ENCODE measurements at places on chromosomes 2 and 18.
A peak's percentile ranks its signal among the peaks of the same experiment; 100 is the strongest.

DNA sequence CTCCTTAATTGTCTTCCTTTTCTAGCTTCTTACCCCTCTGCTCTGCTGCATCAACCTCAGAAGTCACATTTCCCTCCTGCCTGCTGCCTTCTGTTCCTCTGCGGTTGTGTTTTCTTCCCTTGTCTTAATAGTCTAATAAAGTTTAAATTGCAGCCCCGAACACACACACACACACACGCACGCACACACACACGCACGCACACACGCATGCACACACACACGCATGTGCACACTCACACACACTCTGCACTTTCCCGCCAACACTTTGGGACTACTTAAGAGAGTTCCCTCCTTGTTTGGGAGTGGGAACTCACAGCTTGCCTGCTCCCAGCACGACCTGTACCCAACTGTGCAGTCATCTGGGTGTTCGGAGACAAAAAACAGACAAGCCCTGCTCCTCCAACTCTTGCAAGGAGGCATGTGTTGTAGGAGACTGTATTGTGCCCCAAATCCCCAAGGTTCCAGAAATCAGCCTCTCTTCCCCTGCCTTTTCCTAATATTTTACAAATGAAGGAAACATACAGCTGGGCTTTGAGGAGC is 99.1 kb downstream of the SETBP1 start:
- no peak for DNase-seq

DNA sequence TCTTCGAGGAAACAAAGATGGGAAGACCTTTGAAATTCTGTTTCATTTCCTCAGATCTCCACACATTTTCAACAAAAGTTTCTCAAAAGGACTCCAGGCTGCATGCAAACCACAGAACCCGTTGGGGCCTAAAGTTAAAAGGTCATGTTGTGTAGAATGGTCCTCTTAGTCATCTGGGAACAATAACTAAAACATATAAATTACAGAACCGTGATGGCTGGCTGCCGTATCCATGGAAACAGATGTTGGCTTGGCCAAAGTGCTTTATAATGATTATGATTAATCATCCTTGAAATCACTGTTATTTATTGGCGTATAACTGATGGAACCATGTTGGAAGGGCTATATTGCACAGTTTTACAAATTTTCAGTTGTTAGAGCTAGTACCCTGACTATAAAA is 182.8 kb upstream of the CRIM1 start:
- DNase-seq: no peak

DNA sequence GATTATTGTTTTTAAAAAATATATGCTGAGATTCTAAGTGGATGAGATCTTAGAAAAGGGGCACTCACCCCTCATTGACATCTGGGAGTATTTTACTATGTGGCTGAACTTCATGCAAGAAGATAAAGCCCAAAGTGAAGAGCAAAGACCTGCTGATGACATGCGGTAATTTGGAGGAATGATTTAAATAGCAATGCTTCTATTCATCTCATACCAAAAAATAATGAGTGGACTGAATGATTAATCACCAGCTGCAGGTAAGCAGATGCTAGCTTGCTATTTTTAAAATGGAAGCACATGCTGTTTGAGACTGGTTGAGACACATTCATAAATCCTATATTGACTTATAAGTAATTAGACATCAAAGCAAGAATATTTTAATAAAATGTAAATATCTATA is 12.7 kb upstream of the CDK15 start:
- DNase-seq: no peak

GRCh38 chr2:240344904-240345303 is 90.6 kb upstream of the GPC1 start:
- DNase-seq: no peak

GRCh38 chr2:71713581-71714580 is 260.5 kb downstream of the DYSF start:
- DNase-seq: no peak

GRCh38 chr18:79934311-79935097 is 16.9 kb downstream of the SLC66A2 start:
- no peak for DNase-seq

DNA sequence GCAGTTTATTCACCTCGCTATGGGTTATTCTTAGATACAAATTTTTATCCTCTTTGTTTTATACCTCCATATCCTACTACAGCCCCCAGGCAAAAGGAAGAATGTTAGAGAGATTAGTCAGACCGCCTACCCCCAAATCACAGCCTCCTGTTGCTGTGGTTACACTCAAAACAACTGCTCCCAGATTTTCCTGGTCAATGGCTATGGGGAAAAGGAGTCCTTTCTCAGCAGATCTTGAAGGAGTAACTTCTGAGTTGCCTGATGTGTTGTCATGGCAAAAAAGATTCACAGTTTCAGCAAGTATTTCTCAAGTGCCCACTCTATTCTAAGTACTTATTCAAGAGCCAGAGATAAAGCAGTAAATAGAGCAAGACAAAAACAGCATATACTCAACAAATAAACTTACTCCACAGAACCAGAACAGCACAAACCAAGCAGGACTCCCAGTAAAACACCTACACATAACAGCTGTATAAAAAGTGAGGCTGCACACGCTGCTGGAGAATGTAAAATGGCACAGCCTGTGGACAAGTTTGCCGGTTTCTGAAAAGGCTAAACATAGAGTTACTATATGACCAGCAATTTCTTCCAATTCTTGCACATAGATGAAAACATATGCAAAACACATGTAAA is 104.8 kb downstream of the NOL10 start:
- DNase-seq: no peak

DNA sequence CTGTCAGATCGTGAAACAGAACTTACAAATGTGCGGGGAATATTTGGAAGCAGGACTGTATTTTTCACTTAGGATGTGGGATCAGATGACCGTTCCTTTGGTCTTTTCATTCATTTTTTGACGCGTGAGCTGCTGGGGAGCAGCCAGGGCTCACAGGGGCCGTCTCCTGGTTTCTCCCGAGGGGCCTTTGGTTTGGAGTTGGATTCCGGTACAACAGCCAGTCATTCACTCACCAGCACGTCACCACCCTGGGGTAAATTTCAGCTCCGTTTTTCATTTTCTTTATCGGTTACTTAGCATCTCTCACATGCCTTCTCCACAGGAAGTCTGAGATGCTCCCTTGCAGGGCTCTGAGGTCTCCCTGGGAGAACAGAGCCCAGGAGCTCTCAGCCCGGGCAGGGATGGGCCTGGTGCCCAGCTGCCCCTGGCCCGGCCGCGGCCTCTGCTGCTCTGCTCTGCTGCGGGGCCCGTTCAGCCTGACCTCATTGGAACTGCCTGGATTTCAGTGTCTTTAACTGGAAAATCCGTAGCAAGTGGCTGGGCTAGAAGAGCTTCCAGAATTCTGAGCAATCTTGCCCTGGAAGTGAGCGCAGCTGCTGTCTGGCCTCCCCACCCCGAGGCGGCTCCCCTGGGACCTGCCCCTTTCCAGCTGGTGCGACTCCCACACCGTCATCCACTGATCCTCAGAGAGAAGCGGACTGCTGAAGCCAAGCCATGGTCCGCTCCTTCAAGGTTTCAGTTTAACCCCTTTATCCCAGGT is 335.6 kb downstream of the EIPR1 start:
- no peak for DNase-seq

DNA sequence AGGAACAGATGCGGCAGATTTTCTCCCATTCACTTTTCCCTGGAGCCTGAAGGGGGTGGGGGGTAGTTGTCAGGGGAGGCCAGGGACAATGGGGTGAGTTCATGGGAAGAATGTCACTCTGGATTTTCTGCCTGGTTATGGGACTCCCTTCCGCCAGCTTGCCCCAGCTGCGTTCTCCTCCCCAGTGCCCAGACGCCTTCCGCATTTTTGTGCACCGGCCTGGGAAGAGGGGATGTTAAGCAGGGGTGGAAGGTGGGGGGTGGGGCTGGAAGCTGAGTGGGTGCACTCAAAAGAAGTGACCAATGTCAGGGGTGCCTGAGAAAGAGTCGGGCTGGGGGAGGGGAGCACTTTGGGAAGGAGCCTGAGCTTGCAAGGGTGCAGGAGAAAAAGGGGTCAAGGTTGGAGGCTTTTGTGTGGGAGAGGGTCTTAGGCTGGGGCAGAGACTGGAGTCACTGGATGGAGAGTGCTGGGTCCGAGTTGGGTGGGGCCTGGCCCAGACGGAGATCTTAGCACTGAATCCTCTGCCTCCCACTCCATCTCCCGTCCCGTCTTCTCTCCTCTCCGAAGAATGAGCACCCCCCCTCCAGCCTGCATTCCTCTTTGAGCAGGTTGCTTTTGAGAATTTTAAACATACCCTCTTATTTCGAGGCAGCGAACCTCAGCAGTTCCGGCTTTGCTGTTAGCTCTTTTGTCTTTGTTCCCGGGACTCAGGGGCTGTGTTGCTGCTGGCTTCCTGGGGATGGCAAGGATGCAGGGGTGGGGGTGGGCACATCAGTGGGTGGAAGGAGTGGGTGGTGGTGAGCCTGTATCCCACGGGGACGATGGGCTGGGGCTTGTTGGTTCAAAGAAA is 2.7 kb downstream of the IGFBP2 start:
- no peak for DNase-seq

- DNase-seq: no peak
Measured at GRCh38 chr2:203623096-203623495, 83.3 kb upstream of the CD28 start.

- no peak for DNase-seq
Measured at GRCh38 chr2:78817430-78817829, 208.1 kb upstream of the REG3G start.

- peak; percentile 57 for DNase-seq
Measured at GRCh38 chr2:86038291-86039081, 67.2 kb downstream of the POLR1A start.

DNA sequence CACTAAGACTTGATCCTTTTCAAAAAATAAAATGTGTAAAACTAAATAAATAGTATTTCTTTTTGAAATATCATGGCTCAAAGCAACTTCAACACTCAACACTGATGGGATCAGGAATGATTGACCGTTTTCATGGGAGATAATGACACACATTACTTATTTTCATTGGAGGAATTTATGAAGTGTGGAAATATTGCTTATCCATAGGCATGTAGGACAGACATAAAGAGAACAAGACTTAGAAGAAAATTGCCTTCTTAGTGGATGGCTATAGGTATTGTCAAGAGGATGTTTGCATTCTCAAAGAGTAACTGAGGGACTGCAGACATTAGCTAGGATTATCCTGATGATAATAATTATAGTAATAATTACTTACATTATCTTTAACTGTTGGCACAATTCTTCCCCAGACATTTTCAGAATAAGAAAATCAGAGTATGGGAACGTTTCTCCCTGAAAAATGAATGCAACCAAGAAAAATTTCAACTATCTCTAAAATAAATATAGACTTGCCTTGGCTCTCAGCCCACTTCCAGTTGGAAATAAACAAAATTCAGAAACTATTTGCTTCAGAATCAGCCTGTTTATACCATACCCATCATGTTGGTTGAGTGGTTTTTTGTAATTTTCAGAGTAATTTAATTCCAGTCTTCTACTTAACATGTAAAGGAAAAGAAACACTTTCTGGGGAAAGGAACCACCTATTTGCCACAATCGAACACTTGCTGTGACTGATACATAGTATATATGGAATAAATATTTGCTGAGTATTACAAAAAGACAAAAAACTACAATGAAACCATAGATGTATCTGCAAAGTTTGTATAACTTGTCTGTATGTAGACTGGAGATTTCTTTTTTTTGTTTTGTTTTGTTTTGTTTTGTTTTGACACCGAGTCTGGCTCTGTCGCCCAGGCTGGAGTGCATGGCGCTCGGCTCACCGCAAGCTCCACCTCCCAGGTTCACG is 165.7 kb downstream of the TMX3 start:
- no peak for DNase-seq

GRCh38 chr2:71078624-71079023 is 10.2 kb downstream of the NAGK start:
- DNase-seq: no peak

DNA sequence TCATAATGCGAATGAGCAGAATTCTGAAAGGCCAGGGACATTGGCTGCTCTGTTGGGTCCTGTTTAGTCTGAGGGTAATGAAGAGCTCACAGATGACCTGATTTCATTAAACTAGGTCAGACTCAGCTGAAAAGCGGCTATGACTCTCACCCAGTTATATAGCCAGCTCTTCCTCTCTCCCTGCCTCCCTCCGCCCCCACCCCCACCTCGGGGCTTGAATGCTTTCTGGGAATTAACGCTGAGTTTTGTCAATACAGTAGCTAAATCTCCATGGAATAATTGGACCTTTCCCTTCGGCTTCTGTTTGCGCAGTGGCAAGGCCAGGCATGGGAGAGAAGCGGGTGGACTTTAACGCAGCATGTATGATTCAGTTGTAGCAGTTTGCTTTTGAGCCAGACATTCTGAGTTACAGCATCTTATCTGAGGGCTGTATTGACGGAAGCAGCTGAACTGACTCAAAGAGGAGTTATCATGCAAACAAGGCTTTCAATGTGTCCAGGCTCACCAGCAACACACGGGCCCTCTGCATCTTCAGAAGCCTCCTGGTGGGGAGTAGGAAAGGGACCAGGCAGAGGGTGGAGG is 110.6 kb downstream of the MYCN start:
- DNase-seq: no peak

- no peak for DNase-seq
Measured at GRCh38 chr18:37286801-37287200, 278.8 kb downstream of the CELF4 start.

- DNase-seq: peak; percentile 72
Measured at GRCh38 chr2:43537137-43537536, 58.7 kb downstream of the THADA start.

GRCh38 chr2:186862869-186863709 is 14.1 kb upstream of the ZSWIM2 start:
- DNase-seq: no peak

- no peak for DNase-seq
Measured at GRCh38 chr2:196266351-196266750, 95.0 kb upstream of the STK17B start.

DNA sequence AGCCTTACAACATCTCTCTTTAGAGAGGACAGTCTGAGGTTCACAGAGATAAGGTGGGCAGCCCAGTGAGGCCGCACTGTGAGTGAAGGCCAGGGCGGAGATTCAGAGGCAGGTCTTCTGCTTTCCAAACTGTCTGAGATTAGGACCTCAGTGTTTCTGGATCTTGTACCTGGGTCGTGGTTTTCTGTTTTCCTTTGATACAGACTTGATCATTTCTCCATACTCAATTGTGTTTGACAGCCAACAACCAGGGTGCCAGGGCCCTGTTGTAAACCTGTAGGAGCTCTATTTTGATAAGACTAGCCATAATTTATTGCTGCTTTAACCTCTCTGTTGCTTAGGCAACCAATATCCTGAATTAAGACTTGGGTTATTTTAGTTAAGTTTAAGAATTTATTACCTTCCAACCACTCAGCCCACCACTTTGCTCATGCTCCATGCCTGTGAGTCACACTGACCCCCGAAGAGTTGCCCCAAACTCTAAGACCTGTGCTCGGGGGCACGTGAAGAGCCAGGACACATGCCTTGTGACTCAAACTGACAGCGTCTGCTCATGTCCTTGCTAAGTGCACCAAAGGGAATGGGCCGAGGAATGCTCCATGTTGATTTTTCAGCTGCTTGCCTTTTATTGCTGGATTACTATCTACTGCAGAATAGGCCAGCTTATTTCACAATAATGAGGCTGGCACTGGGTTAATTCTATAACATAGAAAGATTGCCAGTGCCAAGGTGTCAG is 248.6 kb downstream of the BCL2 start:
- no peak for DNase-seq

Measured in naive B cell (primary cell).